ENCODE measurements at places on chromosomes 7 and 10.

- DNase-seq: no peak
Observed at GRCh38 chr10:42632564-42632963, 5.8 kb downstream of the ZNF33B start.

DNA sequence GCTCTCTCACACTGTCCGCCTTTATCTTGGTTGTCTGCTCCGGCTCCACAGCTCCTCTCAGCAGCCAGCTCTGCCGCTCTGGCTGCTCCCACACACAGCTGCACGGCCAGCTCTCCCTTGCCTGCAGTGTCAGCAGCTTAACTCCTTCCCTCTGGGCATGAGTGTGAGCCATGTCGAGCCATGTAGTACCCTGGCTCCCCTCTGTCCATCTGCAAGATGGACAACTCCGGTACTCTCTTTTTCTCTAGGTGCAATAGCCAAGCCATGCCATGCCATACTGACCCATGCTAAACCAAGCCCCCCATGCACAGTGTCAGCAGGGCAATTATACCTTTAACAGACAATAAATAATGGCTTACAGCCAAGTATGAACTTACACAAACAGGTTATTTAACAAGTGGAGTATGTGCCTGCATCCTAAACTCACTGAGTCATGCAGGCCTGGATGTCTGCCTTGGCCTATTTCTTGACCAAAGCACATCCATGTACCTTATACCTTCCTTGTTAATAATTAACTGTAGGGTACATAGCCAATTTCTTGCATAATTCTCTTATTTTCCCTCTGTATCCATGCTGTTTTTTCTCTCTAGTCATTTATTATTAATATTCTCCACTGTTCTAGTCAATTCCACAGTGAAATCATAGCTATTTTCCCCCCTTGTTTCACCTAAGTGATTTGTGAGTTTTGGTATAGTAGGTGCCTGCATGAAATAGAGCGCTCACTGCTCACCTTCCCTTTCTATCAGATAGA lies 170.9 kb downstream of the CDK14 start:
- no peak for DNase-seq

DNA sequence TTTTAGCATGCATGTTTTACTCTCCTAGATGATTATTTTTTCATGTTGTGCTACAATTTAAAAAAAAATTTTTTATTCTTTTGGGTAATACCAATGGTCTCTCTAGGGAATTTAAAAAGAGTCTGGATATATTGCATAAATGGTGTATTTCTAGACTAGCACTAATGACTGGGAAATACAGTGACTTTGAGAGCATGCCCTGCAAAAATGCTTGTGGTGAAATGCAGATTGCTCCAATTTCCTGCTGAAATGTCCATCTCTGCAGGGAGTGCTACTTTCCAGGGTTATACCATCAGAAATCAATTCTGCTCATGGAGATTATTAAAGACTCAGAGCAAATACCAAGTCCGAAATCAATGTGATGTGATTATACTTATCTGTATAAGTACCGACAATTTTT lies 186.1 kb downstream of the PRKG1 start:
- DNase-seq: no peak

DNA sequence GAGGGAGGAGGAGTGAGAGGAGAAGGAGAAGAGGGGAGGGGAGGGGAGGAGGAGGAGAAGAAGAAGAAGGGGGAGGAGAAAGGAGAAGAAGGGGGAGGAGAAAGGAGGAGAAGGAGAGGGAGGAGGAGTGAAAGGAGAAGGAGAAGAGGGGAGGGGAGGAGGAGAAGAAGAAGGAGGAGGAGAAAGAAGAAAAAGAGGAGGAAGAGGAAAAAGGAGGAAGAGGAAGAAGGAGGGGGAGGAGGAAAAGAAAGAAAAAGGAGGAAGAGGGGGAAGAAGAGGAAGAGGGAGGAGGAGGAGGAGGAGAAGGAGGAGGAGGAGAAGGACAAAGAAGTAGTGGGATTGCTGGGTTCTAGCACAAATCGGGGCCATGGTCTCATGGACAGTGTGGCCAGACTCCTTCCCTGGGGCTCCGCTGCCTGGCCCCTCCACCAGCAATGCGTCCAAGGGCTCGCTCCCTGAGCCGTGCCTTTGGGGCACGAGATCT lies 4.2 kb upstream of the MAFK start:
- no peak for DNase-seq

DNA sequence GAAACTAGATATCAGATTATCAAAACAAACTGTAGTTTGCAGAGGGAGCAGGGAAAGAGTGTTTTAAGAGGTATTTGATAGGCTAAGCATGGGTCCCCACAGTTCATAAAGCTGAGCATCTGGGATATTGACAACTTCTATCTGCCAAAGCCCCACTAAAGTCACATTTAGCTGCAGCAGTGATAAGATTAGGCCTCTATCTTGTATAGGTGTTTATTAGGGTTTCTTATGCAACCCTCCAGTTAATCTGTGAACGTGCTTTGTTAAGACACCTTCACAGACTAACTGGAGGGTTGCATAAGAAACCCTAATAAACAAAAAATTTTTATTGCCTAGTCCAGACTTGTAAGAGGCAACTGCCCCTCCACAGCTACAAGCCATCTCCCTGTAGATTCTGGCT lies 78.0 kb downstream of the CYP51A1 start:
- DNase-seq: no peak

DNA sequence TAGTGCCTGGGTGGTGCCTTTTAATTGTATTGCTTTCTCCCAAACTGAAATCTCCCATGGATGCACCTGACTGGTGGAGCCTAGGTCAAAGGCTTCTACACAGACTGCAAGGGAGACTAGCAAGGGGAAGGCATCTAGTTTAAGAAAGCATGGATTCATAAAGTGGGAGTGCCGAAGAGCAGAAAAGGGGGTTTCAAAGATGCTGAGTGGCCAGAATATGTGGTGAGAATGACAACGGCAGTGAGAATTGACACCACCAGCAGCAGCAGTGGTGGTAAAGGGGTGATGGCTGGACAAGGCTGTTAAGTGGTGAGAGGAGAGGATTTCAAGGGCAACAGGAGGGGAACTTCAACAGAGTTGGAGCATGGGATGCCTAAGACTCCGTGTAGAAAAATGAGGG lies 36.7 kb downstream of the LSMEM1 start:
- no peak for DNase-seq

DNA sequence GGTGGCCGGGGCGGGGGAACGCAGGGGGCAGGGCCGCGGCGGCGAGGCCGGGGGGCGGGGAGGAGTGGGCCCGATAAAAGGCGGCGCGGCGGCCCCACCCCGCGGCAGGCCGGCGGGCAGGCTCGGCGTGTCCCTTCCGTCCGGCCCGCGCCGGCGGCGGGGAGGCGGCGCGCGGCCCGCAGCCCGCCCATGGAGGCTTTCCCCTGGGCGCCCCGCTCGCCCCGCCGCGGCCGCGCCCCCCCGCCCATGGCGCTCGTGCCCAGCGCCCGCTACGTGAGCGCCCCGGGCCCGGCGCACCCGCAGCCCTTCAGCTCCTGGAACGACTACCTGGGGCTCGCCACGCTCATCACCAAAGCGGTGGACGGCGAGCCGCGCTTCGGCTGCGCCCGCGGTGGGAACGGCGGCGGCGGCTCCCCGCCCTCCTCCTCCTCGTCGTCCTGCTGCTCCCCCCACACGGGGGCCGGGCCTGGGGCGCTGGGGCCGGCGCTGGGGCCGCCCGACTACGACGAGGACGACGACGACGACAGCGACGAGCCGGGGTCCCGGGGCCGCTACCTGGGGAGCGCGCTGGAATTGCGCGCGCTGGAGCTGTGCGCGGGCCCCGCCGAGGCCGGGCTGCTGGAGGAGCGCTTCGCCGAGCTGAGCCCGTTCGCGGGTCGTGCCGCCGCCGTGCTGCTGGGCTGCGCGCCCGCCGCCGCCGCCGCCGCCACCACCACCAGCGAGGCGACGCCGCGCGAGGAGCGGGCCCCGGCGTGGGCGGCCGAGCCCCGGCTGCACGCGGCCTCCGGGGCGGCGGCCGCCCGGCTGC lies at the start of gene NANOS1:
Gene NANOS1 (plus strand): TSS at position 102 of the 808 bp plus-strand sequence. CDS start 88 bp downstream, at position 190.
- no peak for DNase-seq

GRCh38 chr7:21192657-21193056 lies 235.2 kb upstream of the SP4 start:
- DNase-seq: no peak

DNA sequence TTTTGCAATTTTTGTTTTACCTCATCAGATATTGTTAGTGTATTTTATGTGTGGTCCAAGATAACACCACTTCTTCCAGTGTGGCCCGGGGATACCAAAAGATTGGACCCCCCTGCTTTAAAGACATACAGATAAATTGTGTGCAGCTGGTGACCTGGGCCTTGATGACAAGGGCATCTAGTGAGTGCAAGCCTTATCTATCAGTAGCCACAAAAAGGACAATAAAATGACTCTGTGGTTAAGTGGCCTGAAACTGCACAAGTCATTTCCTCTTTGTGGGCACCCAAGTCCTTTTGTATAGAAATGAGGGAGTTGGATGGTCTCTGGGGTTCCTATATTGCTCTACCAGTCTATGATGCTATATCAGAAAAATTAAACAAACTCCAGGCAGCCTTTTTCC lies 98.1 kb downstream of the PARD3 start:
- no peak for DNase-seq

DNA sequence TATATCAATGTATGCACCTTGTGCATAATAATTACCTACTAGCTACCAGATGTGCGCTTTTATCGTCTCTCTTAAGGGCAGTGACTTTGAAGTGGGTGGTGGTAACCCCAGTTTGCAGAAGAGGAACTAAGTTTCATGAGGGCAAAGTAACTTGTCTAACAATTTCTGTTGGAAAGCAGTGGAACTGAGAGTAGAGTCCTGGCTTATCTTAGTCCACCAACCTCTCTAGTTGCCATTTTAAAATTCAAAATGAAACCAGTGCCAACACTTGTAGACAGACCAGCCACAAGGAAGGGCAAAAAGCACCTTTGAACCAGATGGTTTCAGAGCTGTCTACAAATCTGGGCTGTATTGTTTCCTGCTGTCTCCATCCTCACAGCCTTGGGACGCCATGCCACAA lies 32.0 kb upstream of the RBM20 start:
- DNase-seq: no peak
